WTC11 (cell line): ENCODE measurements at places on chromosomes 12 and 14.

- DNase-seq = no peak
Measured at GRCh38 chr14:54169254-54169924, 212.8 kb upstream of the BMP4 start.

- DNase-seq = peak; percentile 89
Measured at GRCh38 chr14:39114073-39114838, at the start of gene GEMIN2. GEMIN2 (plus strand) TSS chr14:39114323; CDS start chr14:39114339, 16 bp downstream.

- peak; percentile 32 for DNase-seq
Measured at GRCh38 chr14:97033556-97034081, 236.4 kb downstream of the VRK1 start.

GRCh38 chr12:119593578-119594398, at the start of gene TMEM233:
TMEM233 (plus strand) TSS chr12:119593774; CDS start chr12:119593849, 75 bp downstream.
- DNase-seq = peak; percentile 53
